ENCODE measurements at places on chromosomes 1 and 21.

GRCh38 chr21:34100790-34101189 lies 27.4 kb downstream of the MRPS6 start:
- no peak for DNase-seq

DNA sequence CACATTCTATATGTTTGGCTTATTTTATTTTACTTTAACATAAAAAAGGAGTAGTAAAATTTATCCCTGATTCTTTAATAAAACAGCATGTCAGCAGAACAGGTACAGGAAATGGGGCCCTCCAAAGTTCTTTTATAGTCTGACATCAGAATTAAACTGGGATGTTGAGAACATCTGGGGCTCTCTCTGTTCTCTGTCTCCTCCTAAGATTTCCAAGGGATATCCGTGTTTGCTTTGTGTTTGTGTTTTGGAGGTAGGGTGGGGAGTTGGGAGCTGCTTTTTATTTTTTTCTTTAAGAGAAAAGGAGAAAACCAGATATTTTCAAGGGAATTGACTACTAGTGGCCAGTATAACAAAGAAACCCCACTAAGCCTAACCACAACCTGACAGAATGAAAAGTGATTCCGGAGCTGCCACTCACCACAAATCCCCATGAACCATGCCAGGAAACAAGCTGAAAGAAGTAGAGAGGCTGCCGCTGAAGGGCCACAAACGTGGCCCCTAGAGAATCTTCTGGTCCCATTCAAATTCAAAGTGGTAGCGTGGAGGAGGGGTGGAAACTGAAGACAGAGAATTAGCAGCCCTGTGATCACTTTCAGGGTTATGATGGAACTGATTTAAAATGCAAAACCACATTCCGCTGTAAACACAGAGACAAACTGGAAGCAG lies 369.6 kb upstream of the ADGRL2 start:
- DNase-seq: no peak

GRCh38 chr1:185157599-185158412 lies 839 bp downstream of the SWT1 start:
- DNase-seq: no peak

DNA sequence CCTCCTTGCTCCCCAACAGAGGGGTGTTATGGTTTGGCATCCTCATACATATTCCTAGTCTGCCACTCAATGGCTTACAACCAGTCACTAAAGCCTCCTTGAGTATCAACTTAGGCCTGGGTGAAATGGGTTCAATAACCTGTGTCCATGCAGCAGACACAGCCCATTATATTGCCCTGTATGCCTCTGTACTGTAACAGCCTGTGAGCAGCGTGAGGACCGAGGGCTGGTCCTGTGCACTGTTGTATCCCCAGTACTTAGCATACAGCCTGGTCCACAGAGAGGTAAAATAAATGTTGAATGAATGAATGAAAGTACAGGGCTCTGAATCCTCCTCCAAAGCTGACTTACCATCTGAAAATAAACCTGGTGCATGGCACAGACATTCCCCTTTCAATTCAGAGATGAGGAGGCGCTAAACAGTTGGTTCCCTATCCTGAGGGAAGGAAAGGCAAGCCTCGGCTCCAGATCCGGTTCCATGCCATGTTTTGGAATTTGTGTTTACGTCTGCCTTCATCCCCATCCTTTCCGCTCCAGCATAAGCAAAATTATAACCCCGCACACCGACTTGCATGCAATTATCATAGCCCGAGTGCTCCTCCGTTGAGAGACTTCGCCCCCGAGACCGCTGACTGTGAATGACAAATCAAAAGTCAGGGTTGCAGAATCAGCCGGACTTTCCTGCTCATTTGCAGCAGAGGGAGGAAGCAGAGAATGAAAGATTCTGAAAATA lies 45.0 kb upstream of the DNAJC6 start:
- no peak for DNase-seq

DNA sequence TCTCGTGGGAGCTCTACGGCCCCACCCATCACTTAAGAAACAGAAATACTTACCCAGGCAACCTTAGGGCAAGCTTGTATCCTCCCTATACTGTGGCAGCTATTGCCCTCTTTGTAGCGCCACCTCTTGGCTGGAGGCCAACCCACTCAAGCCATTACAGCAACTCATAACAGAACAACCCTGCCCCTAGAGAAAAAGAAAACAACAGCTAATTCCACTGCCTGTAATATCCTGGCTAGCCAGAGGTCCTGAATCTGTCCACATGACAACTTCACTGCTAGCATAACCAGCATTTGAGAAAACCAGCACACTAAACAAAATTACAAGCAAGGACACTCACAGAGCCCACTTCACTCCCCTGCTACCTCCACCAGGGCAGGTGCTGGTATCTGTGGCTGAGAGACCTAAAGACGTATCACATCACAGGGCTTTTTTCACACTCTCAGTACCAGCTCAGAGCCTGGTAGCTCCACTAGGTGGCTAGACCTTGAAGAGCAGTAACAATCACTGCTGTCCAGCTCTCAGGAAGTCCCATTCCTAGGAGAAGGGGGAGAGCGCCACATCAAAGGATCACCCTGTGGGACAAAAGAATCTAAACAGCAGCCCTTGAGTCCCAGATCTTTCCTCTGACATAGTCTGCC lies 14.5 kb upstream of the MX1 start:
- DNase-seq: no peak

GRCh38 chr1:65141394-65141793 lies 6.6 kb upstream of the AK4 start:
- no peak for DNase-seq

DNA sequence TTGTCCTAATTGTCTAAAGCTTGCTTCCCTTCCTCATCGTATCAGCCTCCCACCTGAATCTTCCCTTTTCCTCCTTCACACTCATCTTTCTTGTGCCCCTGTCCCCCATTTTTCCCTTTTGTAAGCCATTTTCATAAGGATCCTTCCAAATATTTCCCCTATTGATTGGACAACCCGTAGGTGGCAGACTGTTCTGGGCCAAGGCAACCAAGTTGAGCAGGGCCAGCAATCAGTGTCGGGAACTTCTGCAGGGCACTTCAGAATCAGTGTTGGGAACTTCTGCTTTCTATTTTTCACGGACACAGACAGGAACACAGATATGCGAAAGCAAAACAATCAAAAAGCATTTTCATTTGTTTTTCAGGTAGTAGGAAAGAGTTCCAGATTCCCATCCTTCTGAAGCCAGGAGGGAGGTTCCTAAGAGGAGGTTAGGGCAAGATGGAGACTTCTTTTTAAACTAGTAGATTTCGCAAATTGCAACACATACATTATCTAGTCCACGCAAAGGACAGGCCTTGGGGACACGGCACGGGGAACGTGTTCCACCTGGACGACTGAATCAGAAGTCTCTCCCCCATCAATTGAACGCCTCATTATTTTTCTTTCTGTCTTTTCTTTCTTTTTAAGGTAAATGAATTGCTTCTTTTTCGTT lies 691 bp upstream of the MPZL1 start:
- no peak for DNase-seq

DNA sequence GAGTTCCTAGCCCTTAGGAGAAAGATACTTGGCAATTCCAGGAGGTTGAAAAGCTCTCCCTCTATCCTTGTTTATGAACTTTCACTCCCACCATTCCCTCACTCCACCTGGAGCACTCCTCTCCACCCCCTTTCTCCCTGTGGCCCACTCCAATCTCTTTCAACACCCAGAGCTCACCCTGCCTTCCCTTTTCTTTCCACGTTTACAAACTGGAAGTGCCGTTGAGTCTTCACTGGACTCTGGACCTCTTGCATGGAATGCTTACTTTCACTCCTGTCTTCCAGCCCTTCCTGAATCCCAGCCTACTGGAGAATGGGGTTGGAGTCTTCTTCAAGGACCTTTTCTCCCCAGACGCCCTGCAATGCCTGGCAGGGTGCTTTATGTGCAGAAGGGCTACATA lies 198.5 kb downstream of the RHOU start:
- DNase-seq: no peak

DNA sequence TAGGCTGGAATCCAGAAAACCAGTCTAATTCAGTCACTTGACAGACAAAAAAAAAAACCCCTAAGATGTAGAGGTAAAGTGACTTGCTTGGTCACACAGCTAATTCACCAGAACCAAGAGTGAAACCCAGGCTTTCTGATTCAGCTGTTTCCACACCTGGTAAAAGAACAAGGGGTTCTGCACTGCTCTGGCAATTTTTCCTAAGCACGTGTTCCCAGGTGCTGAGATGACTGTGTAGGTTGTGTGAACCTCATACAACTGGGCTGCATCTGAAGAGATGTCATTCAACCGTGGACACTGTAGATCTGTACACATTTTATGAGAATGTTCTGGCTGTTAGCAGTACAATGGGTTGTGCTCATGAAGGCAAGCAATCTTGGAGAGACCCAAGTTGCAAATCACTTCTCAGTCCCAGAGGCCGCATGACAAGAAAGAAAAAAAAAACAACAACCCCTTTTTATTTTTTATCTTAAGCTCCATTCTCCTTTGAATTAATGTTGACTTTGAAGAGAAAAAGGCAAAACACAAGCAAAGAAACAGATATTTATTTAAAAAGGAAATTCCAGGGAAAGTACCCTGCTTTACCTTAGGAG lies 95.4 kb downstream of the INTS7 start:
- no peak for DNase-seq

DNA sequence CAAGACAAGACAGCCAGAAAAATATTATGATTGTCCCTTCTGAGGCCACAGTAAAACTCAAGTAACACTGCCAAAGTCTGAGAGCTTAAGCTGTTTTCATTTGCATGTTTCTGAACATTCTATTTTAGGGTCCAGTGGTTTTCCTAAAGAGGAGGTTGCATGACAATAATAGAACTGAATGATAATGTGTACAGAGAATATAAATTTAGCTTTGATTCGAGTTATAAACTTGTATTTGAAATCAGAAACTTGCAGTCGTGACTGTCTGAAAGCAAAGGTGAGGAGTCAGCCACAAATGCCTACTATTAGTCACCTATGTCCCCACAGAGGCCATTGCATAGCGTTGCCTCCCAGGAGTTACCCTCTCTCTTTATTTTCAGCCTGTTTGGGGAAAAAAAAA lies 363.1 kb upstream of the ADGRL2 start:
- DNase-seq: no peak

GRCh38 chr1:76763738-76764137 lies 103.5 kb upstream of the ST6GALNAC5 start:
- DNase-seq: no peak

- no peak for DNase-seq
Measured at GRCh38 chr1:32728413-32729077, 26.0 kb upstream of the SYNC start.
